ENCODE measurements at places on chromosomes 7 and 10.

- DNase-seq, result no peak
These were observed 337.4 kb downstream of the CRPPA start for GRCh38 chr7:16083931-16084330.

- DNase-seq, result no peak
These were observed 576.6 kb upstream of the C7orf33 start for GRCh38 chr7:148014001-148014400.

GRCh38 chr10:132449051-132449810 lies 52.2 kb downstream of the PWWP2B start:
- DNase-seq, result no peak

- DNase-seq, result no peak
These were observed 235.5 kb upstream of the MEOX2 start for GRCh38 chr7:15922002-15922401.

GRCh38 chr10:69962746-69963135 lies 89.9 kb upstream of the MACROH2A2 start:
- no peak for DNase-seq

- no peak for DNase-seq
These were observed 542.4 kb downstream of the SORCS3 start for GRCh38 chr10:105183536-105183935.

GRCh38 chr7:1355568-1356340 lies 103.5 kb downstream of the MICALL2 start:
- DNase-seq, result no peak

DNA sequence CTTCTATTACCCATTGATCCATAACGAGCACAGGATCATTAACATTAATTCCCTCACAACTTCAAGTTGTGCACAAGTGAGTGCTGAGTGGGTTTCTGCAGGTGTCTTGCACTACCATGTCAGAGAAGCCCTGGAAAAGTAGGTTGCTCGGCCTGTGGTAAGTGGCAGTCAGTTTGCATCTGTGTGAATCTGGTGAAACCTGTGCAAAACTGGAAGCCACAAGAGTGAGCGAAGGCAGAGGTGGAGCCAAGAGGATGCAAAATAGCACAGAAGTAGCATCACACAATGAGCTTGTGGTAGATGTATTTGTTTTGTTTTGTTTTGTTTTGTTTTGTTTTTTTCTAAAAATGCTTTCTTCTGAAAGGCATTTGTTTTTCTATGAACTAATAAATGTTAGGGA lies 181.5 kb downstream of the THSD7A start:
- no peak for DNase-seq

GRCh38 chr10:48982584-48982983 lies 42.9 kb upstream of the LRRC18 start:
- no peak for DNase-seq

DNA sequence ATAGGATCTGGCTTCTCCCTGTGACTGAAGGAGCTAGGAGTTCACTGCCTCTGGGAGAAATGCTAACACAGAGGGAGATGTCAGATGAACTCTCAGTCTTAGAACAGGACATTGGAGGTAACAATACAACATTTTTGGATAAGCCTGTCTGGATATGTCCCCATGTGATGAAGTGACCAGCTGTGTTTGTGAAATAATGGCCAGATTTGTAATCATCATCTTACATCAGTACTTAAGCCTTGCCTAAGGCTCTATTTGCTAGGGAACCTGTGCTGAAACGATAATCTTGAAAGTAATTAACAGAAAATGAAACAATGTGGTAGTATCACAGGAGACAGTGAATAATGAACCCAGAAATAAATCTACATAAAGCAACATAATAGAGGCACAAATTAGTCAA lies 56.2 kb downstream of the CRPPA start:
- no peak for DNase-seq

GRCh38 chr10:91589658-91590035 lies 43.2 kb downstream of the PPP1R3C start:
- DNase-seq, result no peak

DNA sequence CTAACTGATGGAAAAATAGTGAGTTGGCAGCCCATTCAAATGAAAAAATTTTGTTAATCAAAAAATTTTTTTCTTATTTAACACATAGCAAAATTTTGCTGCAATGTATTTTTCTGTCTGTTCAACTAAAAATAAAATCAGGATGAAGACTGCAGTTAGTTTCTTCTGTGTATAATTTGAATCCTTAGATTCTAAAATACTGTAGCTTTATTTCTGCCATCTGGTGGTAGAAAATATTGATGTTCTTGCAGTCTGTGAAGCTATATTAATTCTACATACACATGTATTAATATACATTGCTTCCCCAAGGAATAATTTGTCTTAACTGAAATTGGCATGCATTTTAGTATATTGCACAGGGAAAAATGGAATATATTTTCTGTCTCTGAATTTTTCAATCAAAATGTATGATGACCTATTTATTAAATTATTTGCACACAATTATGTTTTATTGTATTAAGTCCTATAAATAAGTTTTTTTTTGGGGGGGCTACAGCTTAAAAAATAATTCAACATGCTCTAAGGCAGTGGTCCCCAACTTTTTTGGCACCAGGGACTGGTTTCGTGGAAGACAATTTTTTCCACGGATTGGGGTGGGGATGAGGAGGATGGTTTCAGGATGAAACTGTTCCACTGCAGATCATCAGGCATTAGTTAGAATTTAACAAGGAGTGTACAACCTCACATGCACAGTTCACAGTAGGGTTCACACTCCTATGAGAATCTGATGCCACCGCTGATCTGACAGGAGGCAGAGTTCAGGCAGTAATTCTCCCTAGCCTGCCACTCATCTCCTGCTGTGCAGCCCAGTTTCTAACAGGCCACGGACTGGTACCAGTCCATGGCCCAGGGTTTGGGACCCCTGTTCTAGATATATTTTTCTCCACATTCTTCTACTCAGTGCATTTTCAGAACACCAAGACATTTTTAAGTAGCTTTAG lies 119.4 kb downstream of the GNAT3 start:
- peak; percentile 27 for DNase-seq

GRCh38 chr7:36497775-36498174 lies 108.1 kb downstream of the ANLN start:
- no peak for DNase-seq

All from NCI-H82 (cell line).